Forelimb muscle (tissue), 1 donor: ENCODE measurements at places on chromosomes 3 and 15. TPM values are rescaled to one million over a fixed set of nuclear protein-coding genes. Genes with fewer than 3 reads are reported as not detected.

Gene NANOGP8
- polyA plus RNA-seq: 0.33 TPM

Gene ADAMTSL3
- polyA plus RNA-seq: 33.1 TPM

Gene AHSG
- polyA plus RNA-seq: not detected

Gene RFTN1
- 12.1 TPM for polyA plus RNA-seq

Gene EPHB1
- polyA plus RNA-seq: 49.5 TPM

DNA sequence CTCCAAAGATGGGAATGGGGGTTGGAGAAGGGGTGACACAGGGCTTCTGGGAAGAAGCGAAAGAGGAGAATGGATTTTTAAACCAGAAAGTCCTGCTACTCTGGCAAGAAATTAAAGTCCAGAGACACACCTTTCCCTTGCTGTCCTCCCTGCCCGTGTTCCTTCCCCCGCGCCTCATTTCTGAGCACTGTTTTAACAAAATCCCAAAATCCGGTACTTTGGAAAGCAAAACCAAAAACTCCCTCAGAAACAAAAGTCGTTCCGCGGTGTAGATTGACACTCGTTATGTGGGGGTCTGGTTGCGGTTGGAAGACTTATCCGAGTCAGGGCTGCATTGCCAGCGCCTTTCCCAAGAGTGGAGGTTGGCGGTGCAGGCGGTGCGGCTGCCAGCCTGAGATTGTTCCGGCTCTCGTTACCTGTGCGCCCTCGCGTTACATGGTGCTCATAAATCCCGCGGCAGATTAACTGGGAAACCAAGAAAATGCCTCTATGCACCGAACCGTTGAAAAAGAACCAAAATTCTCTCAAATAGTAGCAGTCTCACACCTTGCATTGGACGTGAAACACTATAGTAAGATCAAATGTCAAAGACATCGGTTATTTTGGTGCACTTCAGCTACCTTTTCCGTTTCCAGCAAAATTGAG, 217.7 kb downstream of the MEIS2 start:
- DNase-seq: no peak

DNA sequence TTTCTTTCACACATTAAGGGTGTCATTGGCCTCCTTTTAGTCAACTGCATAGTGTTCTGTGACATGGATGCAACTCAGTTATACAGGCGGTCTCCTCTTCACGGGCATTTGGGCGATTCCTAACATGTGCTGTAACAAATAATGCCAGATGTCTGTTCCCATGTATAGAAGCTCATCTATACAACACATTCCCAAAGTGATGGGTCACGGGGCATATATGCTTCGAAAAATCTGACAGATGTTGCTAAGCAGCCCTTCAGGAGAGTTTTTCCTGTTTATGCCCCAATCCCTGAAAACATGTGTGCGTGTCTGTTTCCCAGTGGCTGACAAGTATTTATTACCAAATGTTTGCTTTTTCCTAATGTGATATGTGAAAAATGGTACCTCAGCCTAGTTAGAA, 25.8 kb downstream of the LRRK1 start:
- DNase-seq: no peak

- no peak for DNase-seq
Observed at GRCh38 chr15:100078511-100079220, 263.1 kb downstream of the ADAMTS17 start.

- no peak for DNase-seq
Observed at GRCh38 chr3:49533786-49534519, 20.3 kb upstream of the BSN start.

- no peak for DNase-seq
Observed at GRCh38 chr3:120276767-120277166, 8.3 kb downstream of the GPR156 start.

DNA sequence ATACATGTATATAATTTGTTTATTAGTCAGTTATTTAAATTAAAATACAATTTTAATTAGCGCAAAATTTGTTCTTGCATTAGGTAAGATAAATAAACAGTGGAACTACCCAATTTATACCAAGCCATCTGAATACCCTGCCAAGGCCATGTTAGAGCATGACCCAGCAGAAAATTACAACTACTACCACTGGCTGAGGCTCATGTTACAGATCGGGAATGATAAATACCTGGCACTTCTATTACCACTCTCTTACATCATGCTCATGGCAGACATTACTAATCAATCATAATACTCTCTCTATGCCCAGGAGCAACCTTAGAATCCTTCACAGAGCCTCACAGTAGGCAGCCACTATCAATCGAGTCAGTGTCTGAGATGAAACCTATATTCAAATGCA, 21.2 kb upstream of the LMOD3 start:
- no peak for DNase-seq

DNA sequence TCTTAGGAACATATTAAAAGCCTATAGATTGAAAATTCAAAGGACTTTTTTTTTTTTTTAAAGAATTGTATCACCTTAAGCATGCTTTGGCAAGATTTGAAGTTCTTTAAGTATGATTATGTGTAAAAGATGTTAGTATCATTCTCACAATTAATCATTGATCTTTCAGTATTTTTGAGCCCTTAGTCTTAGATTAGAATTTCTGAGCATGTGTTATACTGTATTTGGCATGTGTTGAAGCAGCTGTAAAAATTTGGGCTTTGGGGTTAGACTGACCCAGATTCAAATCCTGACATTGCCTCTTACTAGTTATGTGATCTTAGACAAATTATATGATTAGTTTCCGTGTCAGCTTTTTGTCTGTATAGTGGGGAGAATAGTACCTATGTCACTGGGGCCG, 6.3 kb downstream of the OXSR1 start:
- no peak for DNase-seq

- DNase-seq: no peak
Observed at GRCh38 chr3:177569193-177569592, 371.9 kb upstream of the TBL1XR1 start.

GRCh38 chr15:22989576-22990477, 9.7 kb upstream of the CYFIP1 start:
- no peak for DNase-seq

DNA sequence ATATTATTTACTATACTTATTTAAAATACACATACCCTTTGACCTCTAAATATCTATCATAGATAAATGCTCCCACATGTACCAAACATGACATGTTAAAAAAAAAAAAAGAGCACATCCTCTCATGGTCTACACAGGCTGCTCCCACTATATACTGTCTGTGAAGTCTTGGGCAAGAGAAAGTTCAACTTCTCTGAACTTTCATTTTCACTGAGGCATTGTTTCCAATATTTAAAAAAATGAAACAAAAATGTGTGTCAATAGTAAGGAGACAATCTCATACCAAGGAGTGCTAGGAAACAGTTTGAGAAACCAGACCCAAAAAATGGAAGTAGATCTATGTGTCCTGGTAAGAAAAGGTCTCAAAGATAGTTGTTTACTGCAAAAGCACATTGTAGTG, 29.3 kb downstream of the SLC4A7 start:
- no peak for DNase-seq

DNA sequence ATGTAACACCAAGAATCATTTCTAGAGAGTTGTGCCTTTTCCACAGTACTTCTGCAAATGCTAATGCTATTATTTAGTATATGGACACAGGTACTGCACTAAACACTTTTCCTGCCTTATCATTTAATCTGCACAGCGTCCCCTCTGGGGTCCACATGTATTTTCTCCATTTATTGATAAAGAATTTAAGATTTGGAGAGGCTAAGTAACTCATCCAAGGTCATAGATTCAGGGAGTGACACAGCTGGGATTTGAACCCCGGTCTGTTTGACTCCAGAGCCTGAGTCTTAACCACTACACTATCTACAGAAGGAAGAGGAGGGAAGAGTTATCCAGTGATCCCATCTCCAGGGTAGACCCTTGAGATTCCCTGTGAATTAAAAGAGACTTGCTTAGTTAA, 24.9 kb upstream of the TPRG1 start:
- DNase-seq: no peak

GRCh38 chr15:70323111-70323851, 225.6 kb upstream of the TLE3 start:
- DNase-seq: no peak

DNA sequence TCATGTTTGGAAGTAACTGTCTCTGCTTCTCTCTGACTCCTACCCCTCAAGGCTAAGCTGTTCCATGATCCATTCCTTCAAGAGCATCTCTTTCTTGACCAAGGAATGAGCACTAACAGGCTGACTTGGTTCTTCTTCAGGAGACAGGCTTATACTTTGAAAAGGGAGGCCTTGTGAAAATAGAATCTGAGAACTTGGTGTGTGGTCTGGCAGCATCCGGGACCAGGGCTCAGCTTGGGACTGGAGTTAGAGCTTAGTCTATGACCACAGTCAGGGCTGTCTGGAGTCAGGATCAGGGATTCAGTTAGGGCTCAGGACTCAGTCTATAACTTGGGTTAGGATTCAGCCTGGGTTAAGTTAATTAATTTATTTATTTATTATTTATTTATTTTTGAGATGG, 44.9 kb upstream of the SLC6A6 start:
- no peak for DNase-seq

- no peak for DNase-seq
Observed at GRCh38 chr15:68538311-68538710, 40.5 kb upstream of the CORO2B start.

- DNase-seq: no peak
Observed at GRCh38 chr3:49124991-49125670, 4.5 kb upstream of the USP19 start.

- no peak for DNase-seq
Observed at GRCh38 chr3:52350416-52350815, 34.3 kb downstream of the DNAH1 start.

DNA sequence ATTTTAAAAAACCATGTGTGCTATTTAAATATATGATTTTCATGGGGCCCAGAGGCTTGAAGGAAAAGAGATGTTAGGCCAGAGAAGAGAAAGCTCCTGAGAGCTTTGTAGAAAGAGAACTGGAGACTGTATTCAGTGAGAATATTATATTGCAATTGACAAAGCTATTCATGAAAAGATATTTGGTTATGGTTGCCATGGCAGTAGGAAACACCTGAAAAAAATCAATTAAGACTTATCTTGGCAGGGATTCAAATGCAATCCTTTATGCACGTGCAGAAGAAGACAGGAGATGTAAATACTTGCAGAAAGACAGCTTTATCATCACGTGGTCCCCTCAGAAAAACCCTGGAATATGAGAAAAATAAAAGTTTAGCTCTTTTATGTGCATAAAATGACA, 636.0 kb upstream of the TBL1XR1 start:
- no peak for DNase-seq

DNA sequence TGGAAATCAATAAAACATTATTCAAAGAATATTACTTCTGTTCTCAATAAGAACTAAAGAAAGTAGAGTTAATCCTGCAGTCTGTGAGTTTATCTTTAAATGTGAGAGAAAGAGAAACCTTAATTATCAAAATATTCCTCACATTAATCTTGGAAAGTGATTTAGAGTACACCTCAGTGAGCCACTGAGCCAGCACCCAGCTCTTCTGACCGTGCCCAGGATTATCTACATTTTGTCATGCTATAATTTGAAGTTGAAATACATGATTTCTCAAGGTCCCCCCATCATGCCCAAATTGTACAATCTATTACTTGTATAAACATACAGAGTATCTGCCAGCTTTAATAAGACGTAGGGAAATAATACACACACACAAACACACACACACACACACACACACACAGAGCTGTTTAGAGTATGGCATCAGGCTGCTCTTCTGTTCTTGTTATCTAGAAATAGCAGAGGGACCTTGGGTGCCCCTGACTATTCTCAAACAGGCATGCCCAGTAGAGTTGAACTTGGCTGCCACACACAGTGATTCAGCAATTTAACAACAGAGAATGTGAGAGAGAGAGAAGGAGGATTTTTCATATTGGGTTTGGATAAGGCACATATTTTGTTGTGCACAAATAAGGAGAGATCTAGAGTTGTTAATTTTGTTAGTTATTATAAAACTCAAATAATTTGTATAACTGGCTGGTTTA, 74.4 kb downstream of the P2RY1 start:
- no peak for DNase-seq

DNA sequence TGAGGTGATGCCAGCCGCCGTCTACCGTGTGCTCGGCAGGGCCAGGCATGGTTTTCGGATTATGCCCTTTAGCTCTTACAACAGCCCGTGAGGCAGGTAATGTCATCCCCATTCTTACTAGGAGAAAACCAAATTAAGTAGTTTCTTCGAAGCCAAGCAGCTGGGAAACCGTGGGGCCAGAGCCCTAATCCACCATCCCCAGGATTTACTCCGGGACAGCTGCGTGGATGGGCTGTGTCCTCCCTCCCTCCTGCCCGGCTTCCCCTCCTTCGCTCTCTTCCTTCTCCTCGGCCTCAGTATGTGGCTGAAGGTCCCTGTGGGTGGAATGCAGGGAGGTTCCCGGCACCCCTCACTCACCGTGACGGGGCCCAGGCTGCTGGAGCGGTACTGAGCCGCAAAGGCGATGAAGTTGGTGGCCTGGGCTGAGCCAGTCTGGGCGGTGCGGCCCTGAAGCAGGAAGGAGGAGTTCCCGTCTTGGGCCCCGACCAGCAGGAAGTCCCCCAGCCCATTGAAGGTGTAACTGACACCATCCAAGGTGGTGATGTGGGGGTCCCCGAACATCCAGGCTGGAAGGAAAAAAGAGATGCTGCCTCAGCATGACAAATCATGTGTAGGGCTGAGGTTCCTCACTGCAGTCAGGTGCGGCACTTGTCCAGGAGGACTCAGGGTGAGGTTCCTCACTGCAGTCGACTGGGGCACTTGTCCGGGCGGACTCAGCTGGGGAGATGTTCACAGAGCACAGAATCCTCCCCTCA, 42.5 kb downstream of the MUC20 start:
- DNase-seq: no peak

DNA sequence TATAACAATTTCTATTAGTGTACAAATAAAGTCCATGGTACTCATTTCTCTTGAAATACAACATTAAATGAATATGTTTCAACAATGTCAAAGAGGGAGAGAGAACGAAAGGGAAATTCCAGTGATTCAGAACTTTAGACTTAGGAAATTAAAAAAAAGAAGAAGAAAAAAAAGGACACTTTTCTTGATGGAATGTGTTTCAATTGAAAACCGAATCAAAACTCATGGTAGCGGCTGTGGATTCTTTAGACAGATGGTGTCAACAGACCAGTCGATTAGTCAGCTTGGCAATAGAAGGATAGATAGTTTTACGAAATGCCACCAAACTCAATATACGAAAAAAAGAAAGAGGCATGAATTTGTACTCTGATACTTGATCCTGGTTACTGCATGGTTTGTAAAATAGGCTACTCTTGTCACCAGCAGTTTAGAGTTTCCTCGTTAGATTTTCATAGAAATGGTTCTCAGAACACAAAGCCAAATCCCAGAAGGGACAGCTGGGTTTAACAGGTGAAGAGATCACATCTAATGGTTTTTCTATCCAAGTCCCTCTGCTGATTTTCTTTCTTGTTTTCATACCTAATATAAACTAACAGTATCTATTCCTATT, 793.5 kb downstream of the ROBO1 start:
- no peak for DNase-seq

GRCh38 chr3:154584041-154584440, 154.1 kb upstream of the GPR149 start:
- DNase-seq: no peak

GRCh38 chr3:178545337-178545736, 9.1 kb downstream of the KCNMB2 start:
- DNase-seq: no peak

DNA sequence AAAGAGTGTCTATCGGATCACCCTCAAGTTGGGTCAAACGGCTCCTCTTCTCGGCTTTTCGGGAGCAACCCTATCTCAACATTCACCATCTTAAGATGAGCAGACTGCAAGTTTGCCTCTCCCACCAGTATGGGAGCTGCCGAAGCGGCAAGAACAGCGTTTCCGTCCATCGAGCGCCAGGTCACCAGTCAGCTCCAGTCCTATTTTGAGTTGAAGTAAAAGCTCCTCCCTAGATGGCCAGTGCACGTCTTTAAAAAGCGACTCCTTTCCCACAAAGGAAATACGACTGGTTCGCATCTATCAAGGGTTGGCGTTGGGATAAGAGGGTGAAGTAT, 369 bp upstream of the U2SURP start:
- DNase-seq: no peak
